HepG2 (cell line): ENCODE measurements at places on chromosomes 16 and 17. TPM values are rescaled to one million over a fixed set of nuclear protein-coding genes. Genes with fewer than 3 reads are reported as not detected.

DNA sequence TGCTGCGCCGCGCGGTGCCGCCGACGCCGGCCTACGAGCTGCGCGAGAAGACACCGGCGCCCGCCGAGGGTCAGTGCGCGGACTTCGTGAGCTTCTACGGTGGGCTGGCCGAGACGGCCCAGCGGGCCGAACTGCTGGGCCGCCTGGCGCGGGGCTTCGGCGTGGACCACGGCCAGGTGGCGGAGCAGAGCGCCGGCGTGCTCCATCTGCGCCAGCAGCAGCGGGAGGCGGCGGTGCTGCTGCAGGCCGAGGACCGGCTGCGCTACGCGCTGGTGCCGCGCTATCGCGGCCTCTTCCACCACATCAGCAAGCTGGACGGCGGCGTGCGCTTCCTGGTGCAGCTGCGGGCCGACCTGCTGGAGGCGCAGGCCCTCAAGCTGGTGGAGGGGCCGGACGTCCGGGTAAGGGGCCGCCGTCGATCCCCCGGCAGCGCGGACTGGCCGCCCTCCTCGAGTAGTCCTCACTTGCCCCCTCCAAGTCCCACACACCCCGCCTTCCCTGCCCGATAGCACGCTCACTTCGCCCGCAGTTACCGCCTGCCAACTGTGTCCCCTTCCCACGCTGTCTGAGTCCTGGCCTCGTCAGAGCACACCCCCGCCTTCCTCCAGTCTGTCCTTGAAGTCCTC lies 470 bp downstream of the MLYCD start:
- DNase-seq = no peak

DNA sequence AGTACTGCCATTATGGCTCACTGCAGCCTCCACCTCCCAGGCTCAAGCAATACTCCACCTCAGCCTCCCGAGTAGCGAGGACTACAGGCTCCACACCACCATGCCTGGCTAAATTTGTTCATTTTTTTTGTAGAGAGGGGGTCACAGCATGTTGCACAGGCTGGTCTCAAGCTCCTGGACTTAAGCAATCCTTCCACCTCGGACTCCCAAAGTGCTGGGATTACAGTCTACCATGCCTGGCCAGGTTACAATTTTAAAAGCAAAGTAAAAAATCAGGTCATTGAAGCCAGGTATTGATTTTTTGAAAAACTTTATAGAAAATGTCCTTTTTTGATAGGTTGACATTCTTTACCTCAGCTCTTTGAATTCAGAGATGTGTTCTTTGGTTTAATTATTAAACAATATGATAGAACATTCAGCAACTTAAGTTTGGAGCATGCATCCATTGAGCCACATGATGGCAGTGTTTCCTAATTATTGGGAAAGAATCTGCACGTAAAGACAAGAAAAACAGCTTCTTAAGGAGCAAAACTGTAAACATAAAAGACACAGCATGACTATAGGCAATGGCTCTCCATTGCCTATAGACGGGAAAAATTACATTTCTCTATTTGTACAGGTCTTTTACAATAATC lies 1.7 kb upstream of the SLC16A11 start:
- peak; percentile 80 for DNase-seq

- DNase-seq = peak; percentile 44
Measured at GRCh38 chr17:42967925-42968324, 3.7 kb upstream of the AARSD1 start.

DNA sequence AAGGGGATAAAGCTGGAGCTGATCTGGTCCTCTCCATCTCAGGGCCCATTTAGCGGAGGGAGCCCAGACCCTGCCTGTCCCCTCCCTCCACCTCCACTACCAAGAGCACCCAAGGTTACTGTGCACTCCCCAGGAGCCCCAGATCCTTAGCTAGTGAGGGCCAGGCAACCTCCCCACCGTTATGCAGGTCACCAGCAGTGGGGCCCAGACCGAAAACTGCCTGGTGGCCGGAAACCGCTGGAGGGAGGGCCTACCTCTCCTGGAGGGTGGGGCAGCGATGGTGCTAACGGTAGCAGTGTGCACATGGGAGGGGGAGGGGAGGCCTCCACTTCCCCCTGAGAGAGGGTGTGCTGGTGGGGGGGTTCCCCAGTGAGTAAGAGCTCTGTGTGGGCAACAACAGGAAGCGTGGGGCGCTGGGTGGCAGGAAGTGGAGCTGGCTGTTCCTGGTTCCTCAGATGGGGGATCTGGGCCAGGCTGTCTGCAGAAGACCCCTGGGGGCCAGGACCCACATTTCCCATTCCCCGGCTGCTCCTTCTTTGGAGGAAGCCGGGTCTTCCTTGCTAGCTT lies 4.4 kb downstream of the FMNL1 start:
- DNase-seq = no peak

DNA sequence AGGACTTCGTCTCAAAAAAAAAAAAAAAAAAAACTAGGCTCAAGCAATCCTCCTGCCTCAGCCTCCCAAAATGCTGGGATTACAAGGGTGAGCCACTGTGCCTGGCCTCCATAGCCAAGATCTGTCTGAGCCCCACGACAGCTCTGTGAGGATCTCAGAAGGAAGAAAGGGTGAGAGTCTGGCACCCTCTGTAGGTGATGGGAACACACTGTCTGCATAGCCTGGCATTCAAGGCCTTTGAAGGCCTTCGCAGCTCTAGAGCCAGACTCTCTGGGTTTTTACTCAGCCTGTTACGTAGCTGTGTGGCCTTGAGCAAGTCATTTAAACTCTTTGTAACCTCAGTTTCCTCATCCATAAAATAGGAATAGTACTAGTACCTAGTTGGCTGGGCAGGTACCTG lies 6.3 kb upstream of the XPO6 start:
- peak; percentile 56 for DNase-seq

- no peak for DNase-seq
Measured at GRCh38 chr16:88888461-88889387, 22.3 kb upstream of the PABPN1L start.

- no peak for DNase-seq
Measured at GRCh38 chr17:17724307-17725010, 43.2 kb downstream of the RAI1 start.

The CFAP97D1 gene
- polyA plus RNA-seq = not detected in 2 replicates

The DYNLRB2 gene
- not detected in 2 replicates for polyA plus RNA-seq

The CHST5 gene
- 0.05 TPM in 1 of 2 replicates, not detected in the other for polyA plus RNA-seq

The CLEC18B gene
- polyA plus RNA-seq = 0.54 and 1.1 TPM in 2 replicates

The TRAPPC1 gene
- polyA plus RNA-seq = 44.9 and 46.7 TPM in 2 replicates

The HEATR3 gene
- 22.4 and 26.8 TPM in 2 replicates for polyA plus RNA-seq
